D341Med (cell line): ENCODE measurements at places on chromosomes 6 and 20.

- no peak for DNase-seq
These were observed 34.8 kb downstream of the IYD start for GRCh38 chr6:150403458-150404246.

DNA sequence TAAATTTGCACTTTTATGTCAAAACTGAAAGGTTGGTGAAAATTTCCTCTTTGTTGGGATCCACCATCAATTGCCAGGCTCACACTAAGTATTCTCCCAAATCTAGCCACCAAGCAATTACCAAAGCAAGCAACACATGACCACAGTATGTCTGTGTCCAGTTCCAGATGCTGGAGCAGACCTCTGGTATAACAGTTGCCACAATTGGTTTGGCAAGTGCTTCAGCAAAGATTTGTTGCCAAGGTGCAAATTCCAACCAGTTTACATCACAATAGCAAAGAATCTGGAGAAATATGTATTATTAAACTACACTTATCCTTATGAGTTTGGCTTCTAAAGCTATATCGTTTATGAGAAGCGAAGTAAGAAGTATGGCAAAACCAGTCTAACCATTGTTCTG lies 6.4 kb downstream of the GTF2H5 start:
- DNase-seq = no peak

DNA sequence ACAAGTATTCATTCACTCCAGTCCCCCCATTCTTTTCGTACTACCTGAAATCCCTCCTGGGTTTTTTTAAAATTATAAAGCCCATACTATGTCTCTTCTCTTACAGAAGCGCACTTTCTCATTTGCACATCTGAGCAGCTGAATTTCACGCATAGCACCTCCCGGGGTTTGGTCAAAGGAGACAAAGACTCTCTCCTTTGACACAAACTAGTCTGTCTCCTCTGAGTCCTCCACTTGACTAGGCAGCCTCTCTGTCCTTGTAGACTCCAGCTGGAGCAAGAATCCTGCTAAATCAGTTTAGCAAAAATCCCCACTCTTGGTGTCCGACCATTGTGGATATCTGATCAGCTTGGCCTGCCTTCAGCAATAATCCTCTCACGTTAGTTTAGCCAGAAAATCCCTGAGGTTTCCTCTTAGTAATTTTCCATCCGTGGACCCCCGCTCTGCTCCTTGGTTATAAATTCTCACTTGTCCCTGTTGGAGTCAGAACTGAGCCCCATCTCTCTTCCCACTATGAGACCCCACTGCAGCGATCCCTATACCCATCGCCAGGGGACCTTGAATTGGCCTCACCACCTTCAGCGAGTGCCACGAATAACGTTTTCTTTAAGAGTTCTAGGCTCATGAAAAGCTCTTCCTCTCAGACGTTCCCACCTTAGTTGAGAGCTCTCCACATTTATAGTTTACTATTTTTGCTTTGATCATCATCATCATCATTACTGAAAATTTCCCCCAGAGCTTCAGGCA lies 29.0 kb downstream of the PDYN start:
- DNase-seq = no peak

DNA sequence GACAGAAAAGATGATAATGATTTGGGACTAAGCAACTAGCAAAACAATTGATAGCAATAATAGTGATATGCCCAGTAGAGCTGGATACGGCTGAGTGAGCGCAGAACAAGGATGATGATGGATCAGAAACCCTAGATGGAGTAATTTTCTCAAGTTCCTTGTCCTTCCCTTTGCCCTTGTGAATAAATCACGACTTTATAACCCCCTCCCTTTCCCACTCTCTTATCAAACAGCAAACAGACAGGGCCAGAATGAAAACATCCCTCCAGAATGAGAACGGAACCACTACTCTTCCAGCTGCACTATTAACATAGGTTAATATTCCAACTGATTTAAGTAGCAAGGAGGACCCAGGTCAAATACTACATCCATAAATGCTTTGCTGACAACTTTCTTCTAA lies 1.3 kb upstream of the MTFR2 start:
- DNase-seq = no peak
